ENCODE measurements at places on chromosomes 5 and 9. TPM values are rescaled to one million over a fixed set of nuclear protein-coding genes. Genes with fewer than 3 reads are reported as not detected.

Gene OLFM1
- total RNA-seq = 16.2 TPM

Gene SHOC1
- total RNA-seq = not detected

GRCh38 chr5:124729720-124730359 lies 16.6 kb downstream of the ZNF608 start:
- DNase-seq = no peak

DNA sequence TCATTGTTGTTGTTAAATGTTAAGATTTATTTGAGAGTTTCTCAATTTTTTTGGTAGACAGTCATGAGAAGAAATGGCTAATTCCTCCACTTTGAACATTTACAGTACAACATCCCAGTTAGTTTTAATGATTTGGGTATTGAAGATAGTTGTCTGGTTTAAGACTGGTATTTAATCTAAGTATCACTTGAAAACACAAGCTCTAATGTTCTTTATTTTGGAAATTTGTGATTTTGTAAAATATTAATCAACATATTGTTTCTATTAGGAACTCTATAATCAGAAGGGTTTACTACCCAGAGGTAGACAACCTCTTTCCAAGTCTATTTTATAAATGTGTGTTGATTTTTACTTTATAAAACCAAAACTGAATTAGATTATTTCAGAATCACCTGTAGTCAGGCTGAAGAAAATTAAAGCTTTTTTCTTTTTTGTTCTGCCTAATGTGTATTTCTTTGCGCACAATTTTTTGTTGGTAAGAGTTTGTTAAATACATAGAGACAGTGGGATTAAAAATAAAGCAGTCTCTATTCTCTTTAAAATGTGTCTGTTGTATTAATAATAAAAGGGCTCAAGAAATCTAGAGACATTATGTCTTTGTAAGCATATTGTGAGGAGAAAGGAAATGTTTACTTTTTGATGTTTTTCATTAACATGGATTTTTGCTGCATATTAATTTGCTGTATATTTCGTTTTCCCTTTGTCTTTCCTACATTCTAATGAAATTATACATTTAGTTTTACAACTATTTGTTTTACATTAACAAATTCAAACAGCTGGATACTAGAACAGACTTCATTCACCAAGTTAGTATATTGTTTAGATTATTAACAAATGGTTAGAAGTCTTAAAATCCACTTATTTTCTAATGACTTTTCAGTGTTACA lies 3.9 kb upstream of the PURA start:
- DNase-seq = no peak

GRCh38 chr9:12162181-12162815 lies 530.9 kb upstream of the TYRP1 start:
- DNase-seq = no peak

- peak; percentile 66 for DNase-seq
Measured at GRCh38 chr9:69173891-69174615, at the start of gene TJP2. Gene TJP2 (plus strand): TSS chr9:69174277. CDS start chr9:69174373, 96 bp downstream.

Gene BICD2
- total RNA-seq = 46.5 TPM

Gene GPR150
- 0.13 TPM for total RNA-seq

GRCh38 chr9:34387239-34387638 lies 10.5 kb upstream of the MYORG start:
- DNase-seq = no peak

DNA sequence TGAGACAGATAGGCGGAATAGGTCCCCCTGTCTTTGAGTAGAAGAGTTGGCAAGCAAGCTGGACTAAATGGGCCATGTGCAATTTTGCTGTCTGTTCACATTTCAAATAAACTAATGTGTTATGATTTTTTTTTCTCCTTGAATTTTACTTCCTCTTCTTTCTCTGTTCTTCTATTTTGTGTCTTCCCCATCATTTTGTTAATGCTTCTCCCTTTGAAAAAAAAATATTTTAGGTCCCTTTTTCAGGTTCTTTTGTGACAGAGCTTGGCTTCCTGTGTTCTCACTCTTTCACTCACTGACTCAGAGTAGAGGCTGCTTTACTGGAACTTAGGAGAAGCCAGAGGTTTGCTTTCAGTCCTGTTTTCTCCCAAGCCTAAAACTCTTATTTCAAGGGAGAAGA lies 48.1 kb downstream of the PTCD2 start:
- DNase-seq = no peak
